Placental epithelial cell (primary cell): ENCODE measurements at places on chromosomes 2 and 18. TPM values are rescaled to one million over a fixed set of nuclear protein-coding genes. Genes with fewer than 3 reads are reported as not detected.

Gene SPC25
- 3.0 and 3.5 TPM in 2 replicates for total RNA-seq

Gene VSNL1
- 0.39 TPM in 1 of 2 replicates, not detected in the other for total RNA-seq

Gene ACAA2
- total RNA-seq = 39.9 and 51.0 TPM in 2 replicates

Gene RESP18
- total RNA-seq = not detected in 2 replicates

Gene EIF4E2
- total RNA-seq = 82.8 and 101 TPM in 2 replicates
